ENCODE measurements at places on chromosomes 3 and 15. TPM values are rescaled to one million over a fixed set of nuclear protein-coding genes. Genes with fewer than 3 reads are reported as not detected.

The GADL1 gene
- total RNA-seq, result not detected

The SEMA4B gene
- 8.8 TPM for total RNA-seq

GRCh38 chr3:174337227-174337626, 521.9 kb upstream of the NAALADL2 start:
- DNase-seq, result no peak

GRCh38 chr15:94910166-94910565, 678.8 kb downstream of the MCTP2 start:
- DNase-seq, result no peak

DNA sequence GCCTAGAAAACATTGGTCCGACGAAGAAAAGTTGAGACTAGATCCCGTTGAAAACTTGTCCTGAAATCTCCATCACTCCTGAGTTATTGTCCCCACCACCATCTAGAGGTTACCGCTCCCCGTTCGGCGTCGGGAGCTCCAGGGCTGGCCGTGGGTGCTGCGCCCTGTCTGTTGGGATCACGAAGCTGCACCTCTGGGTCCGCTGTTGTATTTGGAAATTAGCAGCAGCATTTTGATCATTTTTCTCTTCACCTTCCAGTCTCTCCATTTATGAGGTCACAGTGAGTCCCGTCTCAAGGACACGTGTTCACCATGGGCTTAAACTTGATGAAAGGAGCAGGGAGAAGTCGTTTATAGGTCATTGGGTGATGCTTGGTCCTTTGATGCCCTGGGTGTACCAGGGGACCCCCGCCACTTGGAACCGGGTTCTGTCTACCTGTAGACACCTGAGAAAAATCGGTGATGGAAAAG, 565 bp downstream of the MANF start:
- no peak for DNase-seq

- no peak for DNase-seq
Observed at GRCh38 chr3:29701326-29701983, 420.6 kb downstream of the RBMS3 start.

- no peak for DNase-seq
Observed at GRCh38 chr15:45328663-45329062, 49.7 kb downstream of the GATM start.

DNA sequence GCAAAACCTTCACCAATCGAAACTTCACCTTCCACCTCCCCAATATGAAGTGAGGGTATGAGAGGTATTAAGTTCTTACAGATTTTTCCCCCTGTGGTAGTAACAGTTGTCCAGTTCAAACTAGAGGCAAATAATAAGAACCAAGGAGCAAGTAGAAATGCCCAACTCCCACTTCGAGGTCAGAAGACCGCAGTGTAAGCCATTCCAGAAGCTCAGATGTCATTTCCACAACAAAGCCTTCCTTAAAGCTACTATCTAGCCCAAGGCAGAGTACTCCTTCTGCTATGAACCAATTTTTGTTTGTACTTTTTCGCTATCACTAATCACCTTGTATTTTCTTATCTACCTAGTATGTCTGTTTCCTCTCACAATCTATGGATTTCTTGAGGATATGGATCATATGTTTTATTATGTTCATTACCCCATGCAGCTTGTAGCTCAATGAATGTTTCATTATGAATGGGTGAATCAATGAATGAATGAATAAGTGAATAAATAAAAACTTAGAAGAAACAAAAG, 235.7 kb upstream of the KCNMB2 start:
- DNase-seq, result no peak

DNA sequence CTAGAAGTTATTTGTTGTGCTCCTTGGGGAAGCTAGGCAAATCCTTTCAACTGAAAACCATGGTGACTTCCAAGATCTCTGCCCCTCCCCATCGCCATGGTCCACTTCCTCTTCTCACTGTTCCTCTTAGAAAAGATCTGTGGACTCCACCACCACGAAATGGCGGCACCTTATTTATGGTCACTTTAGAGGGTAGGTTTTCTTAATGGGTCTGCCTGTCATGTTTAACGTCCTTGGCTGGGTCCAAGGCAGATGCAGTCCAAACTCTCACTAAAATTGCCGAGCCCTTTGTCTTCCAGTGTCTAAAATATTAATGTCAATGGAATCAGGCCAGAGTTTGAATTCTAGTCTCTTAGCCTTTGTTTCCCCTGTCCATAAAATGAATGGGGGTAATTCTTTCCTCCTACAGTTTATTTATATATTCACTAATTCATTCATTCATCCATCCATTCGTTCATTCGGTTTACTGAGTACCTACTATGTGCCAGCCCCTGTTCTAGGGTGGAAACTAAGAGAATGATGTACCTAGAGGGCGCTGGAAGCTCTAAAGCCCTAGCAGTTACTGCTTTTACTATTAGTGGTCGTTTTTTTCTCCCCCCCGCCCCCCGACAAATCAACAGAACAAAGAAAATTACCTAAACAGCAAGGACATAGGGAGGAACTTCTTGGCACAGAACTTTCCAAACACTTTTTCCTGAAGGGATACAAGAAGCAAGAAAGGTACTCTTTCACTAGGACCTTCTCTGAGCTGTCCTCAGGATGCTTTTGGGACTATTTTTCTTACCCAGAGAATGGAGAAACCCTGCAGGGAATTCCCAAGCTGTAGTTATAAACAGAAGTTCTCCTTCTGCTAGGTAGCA, 657 bp downstream of the PATL2 start:
- peak; percentile 61 for DNase-seq

The GRM2 gene
- 0.59 TPM for total RNA-seq

DNA sequence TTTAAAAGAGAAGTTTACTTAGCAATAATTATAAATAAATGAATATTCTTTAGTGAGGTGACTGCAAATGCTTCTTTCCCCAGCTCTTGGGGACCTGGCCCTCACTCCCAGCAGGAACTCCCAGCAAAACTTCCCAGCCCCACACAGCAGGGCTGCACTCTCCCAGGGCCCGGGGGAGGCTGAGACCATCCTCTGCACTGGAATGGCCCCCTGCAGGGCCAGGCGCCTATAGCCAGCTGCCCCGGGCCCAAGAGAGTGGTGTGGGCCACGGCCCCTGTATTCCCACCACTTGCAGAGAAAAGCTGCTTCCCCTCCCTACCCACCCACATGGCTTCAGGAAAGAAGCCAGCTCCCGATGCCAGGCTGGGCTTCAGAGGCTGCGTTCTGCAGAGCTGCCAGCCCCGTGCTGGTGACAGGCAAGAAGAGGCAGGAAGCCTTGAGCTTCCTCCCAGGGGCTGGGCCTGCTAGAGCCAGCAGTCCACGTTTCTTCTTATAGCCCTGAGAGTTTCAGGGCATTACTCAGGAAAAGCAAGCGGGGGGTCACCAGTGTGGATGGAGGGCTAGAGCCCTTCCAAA, 20.0 kb downstream of the IDH2 start:
- no peak for DNase-seq

The PLIN1 gene
- 0.50 TPM for total RNA-seq

The FBXL22 gene
- 0.84 TPM for total RNA-seq
